Mammary epithelial cell (primary cell): ENCODE measurements at places on chromosomes 16 and 17. TPM values are rescaled to one million over a fixed set of nuclear protein-coding genes. Genes with fewer than 3 reads are reported as not detected.
A peak's percentile ranks its signal among the peaks of the same experiment; 100 is the strongest.

DNA sequence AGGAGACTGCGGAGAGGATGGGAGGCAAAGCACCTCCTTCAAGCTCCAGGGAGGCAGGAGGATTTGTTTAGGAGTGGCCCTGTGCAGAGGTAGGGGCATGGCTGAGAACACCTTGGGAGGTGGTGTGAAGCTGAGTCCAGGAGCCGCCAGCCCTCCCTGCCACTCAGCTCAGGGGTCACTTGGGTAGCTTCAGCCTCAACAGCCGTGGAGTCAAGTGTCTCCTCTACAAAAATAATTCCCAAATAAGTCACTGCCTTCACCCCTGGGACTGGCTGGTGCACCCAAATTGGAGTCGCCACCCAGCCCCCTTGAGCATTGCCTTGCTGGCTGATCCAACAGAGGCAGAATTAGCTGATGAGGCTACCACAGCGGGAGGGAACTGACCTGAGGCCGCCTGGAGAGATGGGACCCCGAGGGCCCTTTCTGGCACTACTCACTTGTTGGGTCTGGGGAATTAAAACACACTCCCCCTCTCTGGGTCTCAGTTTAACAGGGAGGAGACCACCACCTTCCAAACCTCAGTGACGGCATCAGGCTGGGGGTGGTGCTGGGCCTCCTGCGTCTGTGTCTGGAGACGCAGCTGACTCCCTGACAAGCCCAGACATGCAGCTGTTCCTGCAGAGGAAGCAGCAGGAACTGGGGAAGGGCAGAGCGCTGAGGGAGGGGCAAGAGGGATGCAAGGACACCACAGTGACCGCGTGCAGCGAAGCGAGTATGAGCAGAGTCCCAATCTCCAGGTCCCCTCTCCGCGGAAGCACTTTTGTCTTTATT is 87.9 kb upstream of the TOB1 start:
- DNase-seq, result peak; percentile 85

DNA sequence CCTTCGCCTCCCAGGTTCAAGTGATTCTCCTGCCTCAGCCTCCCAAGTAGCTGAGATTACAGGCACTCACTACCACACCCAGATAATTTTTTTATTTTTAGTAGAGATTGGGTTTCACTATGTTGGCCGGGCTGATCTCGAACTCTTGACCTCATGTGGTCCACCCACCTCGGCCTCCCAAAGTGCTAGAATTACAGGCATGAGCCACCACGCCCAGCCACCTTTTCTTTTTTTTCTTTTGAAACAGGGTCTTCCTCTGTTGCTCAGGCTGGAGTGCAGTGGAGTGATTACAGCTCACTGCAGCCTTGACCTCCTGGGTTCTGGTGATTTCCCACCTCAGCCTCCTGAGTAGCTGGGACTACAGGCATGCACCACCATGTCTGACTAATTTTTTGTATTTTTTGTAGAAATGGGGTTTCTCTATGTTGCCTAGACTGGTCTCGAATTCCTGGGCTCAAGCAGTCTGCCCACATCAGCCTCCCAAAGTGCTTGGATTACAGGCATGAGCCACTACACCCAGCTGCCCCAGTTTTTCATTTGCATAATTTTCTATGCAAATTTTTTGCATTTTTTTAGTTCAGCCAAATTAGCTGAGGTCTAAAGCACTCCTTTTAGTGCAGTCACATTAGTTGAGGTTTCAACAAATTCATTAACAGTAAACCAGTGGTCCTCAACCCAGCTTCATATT is 11.3 kb downstream of the WWP2 start:
- no peak for DNase-seq

MMP2 gene
- total RNA-seq, result 6.5 and 18.2 TPM in 2 replicates

TAF15 gene
- 67.2 TPM for total RNA-seq

GRCh38 chr17:64025732-64026294 is 5.4 kb upstream of the ICAM2 start:
- DNase-seq, result peak; percentile 51

DNA sequence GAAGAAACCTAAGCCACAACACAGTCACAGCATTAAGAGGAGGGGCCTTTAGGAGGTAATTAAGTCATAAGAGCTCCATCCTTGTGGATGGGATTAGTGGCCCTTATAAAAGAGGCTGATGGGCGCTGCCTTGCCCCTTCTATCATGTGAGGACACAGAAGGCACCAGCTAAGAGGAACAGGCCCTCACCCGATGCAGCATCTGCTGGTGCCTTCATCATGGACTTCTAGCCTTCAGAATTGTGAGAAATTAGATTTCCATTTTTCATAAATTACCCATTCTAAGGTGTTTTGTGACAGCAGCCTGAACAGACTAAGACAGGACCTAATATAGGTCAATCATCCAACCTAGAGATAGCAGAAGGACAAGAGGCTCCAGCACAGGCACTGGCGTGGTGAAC is 120.8 kb downstream of the CDYL2 start:
- DNase-seq, result no peak

DNA sequence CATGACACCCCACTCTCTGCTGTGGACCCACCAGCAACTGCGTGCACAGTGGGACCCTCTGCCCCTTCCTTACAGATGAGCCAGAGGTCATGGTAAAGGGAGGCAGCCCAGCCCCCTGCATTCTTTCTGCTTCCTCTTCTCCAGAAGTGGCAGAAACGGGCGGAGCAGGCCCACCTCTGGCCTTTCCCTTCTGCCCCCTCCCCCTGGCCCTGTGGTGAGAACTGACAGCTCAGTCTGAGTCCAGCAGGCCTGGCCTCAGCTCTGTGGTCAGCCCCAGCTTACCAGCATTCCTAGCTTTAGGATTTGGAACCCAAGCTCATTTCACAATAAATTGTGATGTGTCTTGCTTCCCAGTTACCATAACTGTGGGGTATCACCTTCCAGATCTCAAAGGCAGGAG is 4.8 kb upstream of the ANKRD11 start:
- no peak for DNase-seq

DNA sequence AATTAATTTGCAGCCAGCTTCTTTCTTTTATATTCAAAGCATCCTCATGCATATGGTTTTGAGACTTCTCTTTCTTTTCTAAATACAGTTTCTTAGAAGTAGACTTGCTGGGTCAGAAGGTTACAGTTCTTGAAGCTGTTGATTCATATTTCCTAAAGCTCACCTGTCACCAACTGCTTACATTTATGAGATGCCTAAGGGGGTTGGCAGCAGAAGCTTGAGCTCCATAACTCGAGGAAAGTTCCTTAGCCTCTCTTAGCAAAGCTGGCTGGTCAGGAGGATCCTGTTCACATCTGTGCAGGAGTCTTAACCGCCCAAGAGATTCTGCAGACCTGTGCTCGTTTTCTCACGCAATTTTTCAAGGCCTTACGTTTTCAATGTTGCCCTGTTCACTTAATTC is 218.8 kb downstream of the SNX29 start:
- no peak for DNase-seq

DNA sequence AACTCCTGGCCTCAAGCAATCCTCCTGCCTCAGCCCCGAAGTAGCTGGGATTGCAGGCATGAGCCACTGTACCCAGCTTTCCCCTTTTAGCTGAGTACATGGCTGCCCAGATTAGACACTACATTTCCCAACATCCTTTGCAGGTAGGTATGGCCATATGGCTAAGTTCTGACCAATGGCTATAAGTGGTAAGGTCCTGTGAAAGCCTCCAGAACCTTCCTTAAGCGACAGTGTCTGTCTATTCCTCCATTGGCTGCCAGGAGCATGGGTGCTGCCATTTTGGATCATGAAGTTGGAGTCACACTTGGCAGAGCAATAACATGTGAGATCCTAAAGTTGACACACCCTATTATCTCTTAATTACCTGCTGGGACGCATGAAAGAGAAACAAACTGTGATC is 24.4 kb upstream of the CRHR1 start:
- DNase-seq, result no peak

ALOX12B gene
- total RNA-seq, result 1.2 and 3.2 TPM in 2 replicates

CACNG1 gene
- not detected for total RNA-seq

C1QTNF8 gene
- not detected for total RNA-seq

ARHGAP44 gene
- total RNA-seq, result 0.21 and 1.1 TPM in 2 replicates

OR4D1 gene
- not detected for total RNA-seq
